Activated CD4-positive, alpha-beta T cell treated with anti-CD3 and anti-CD28 coated beads for 1 hour (primary cell): ENCODE measurements at places on chromosomes 5 and 9.

GRCh38 chr5:95918421-95919006, 43.1 kb downstream of the ELL2 start:
- DNase-seq = no peak

GRCh38 chr5:179321206-179321987, 23.9 kb downstream of the ADAMTS2 start:
- no peak for DNase-seq

GRCh38 chr5:53944981-53945380, 365.4 kb downstream of the ARL15 start:
- DNase-seq = no peak

- DNase-seq = no peak
Measured at GRCh38 chr5:157544623-157544989, 31.0 kb downstream of the ADAM19 start.

DNA sequence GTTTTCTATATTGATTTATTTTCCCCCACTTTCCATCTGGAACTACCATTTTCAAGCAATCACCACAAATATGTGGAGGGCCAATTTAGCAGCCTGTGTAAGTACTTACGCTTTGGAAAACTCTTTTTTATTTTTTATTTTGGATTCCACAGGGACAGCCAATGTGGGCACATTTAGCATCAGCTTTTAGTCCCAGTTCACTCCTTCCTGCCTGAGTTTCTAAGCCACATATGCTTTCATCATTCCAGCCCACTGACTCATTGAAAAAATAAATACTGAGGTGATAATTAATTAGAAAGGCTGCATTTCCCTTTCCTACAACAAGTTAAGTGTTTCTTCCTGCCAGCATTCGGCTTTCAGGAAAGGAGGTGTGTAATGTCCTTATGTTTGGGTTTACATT, 76.8 kb downstream of the TMEM167A start:
- no peak for DNase-seq

DNA sequence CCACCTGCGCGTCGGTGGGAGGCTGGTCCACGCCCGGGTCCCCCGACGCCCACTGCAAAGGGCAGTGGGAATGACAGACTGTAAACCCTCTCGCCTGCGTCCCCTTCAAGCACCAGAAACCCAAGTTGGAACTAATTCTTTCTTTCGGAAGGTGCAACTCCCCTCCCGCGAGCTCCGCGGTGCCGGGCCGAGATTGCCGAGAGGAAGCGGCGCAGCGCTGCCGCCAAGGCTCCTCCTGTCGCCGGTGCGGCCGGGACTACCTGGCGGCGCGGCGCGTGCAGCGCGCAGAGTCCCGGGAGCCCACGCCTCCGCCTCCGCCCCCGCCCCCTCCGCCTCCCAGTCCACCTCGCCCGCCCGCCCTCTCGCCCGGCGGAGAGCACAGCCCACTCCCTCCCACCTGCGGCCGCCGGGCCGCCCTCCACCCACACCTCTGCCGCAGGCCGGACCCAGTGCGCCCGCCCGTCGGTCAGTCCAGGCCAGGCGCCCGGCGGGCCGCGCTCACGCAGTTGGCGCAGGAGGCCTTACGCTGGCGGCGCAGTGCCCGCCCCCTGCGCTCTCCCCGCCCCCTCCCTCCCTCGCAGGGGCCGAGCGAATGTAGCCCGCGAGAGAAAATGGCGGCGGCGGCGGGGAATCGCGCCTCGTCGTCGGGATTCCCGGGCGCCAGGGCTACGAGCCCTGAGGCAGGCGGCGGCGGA, at the start of gene MAP3K1:
TSS of gene MAP3K1 (plus strand) at position 587 of the 695 bp plus-strand sequence. CDS start at position 612, 25 bp downstream.
- peak; percentile 77 for DNase-seq

DNA sequence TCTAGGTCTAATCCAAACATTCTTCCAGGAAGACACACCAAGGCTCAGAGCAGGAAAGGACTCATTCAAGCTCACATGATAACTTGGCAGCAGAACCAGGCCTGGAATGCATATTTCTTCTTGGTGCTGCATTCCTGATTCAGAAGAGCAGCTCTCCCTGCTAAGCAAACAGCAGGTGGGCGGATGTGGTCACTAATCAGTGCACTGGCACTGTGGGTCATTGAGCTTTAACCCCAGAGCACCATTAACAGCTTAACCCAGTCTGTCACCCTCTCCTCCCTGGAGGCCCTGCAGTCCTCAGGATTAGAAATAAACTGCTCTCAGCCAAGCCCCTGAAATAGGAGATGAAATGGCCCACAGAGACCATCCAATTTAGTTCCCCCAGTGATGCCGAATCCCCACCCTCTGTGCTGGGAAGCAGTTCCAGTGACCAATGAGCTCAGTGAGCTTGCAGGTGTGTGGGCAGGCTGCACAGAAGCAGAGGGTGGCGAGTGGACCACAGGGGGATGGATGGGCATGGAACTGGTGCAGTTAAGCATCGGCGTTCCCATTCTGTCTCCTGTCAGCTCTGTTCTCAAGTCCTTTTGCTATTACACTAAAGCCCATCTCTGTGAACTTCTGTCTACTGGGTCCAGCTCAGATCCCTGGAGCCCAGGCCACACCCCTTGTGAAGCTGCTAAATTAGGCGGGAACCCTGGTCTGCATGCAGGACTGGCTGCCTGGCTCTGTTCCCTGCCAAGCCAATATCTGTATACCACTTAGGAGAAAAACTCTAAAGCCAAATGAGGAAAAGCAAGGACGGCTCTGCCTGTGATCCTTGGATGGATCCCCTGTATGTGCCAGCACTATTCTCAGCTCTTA, 16.6 kb upstream of the MEGF9 start:
- DNase-seq = no peak

- DNase-seq = no peak
Measured at GRCh38 chr9:71910650-71911060, 338 bp downstream of the ABHD17B start.

- no peak for DNase-seq
Measured at GRCh38 chr5:32542216-32543059, 42.9 kb upstream of the SUB1 start.
